NCI-H748 treated with DMSO at 0.1 percent for 48 hours (cell line): ENCODE measurements at places on chromosomes 2 and 18.
A peak's percentile ranks its signal among the peaks of the same experiment; 100 is the strongest.

GRCh38 chr2:175431101-175431946 is 249.8 kb upstream of the ATP5MC3 start:
- DNase-seq: peak; percentile 72

- DNase-seq: no peak
Measured at GRCh38 chr2:159188449-159188848, 98.1 kb downstream of the WDSUB1 start.

DNA sequence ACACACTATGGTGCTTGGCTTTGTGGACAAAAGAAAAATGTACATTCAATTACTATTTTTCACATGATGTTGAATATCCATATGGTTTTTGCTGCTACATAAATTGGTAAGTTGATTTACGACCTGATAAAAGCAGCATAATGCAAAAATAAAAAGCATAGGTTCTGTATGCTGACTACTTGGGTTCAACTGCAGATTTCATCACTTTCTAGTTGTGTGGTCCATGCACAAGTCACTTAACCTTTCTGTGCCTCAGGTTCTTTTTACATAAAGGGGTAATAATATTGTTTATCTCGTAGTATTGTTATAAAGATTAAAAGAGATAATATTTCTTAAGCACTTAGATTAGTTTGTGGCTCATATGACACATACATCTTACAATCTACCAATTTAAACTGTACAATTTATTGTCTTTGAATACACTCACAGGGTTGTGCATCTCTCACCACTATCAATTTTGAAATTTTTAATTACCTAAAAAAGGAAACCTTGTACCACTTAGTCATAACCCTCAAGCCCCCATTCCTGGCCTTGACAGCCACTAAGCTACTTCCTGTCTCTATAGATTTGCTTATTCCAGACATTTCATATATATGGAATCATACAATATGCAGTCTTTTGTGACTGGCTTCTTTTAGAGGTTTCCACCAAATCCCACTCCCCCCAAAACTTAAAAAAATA is 1443.9 kb downstream of the SUCLG1 start:
- no peak for DNase-seq

DNA sequence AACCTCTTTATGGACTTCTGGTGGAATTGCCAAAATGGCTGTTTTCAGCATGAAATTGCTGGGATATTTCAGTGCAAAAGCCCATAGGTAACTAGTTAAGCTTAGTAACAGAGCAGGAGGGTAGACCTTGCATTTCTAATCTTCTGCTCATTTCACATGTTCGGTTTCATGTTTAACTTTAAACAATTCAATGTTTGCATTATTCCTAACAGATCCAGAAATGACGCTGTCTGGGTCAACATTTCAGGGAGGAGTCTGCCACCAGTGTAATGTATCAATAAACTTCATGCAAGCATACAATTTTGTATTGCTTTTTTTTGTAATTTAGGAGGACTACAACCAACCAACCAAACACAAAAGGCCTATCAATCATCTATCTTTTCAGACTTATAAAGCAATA is 22.4 kb downstream of the CABYR start:
- DNase-seq: no peak

DNA sequence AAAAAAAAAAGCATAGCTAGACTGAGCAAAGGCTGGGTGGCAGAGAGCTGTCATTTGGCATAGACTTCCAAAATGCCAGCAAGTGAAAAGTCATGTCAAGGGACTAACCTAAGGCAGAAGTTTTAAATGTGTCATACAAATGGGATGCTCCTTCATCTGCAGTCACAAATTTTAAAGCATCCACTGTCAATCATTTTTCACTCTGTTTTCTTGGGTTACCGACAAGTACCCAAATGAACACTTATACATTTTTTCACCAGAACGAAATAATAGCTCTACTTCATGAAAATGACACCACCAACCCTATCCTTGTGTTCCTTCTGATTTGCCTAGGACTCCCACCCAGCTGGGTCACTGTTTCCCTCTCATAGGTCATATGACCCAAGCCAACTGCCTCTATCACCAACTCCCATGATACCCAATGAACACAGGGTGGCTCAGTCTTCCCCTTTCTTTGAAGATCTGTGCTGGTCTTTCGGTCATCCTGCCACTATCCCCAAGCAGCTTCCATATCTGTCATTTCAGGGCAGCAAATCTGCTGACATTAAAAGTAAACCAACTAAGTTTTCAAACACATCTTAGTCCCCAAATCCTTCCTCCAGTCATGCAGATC is 21.5 kb downstream of the KLF7 start:
- no peak for DNase-seq

- DNase-seq: no peak
Measured at GRCh38 chr18:11324510-11324909, 175.1 kb upstream of the PIEZO2 start.

DNA sequence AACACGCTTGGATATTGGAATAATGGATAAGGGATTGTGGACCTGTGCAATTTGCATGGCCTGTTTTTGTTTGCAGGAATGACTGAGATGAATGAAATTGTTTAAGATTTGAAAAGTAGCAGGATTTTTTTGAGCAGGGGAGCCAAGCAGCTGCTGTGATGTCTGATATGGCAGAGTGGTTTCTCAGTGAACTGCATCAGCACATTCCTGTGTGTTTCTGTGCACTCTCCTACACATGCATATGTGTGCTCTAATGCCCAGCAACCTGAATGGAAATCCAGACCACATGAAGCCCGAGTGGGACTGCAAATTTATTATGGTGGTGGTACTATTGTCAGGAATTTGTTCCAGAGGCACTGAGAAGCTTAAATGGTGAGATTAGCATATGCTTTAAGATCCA is 161.7 kb downstream of the PARD3B start:
- DNase-seq: no peak

GRCh38 chr2:123771928-123772632 is 253.0 kb upstream of the CNTNAP5 start:
- DNase-seq: no peak

GRCh38 chr18:3624935-3625741 is 175.2 kb downstream of the TGIF1 start:
- DNase-seq: no peak

DNA sequence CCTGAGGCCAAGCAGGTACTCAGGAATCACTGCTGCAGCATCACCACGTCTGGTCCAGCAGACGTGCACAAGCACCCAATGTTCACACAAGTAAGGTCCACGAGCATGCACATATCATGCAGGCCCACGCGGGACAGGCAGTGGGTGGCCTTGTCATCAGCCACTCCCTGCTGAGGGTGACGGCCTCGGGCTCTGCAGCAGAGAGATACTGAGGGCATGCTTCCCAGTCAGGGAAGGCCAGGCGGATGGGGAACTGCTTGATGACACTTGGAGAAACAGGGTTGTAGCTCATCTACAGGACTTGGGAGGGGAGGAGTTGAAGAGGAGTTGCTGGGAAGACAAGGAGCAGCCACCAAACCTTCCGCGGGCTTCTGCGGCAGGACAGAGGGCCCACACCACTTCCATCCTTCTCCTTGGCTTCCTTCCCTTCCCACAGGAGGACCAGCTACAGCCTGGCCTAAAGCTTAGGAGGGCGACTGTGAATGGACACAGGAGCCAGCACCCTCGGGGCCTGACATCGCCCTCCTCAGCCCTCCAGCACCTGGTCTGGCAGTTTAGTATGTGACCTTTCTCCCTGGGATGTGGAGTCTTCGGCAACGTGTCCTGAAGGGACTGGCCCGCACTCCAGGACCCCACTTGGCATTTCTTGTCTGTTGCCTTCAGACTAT is 15.2 kb downstream of the MFSD2B start:
- no peak for DNase-seq

GRCh38 chr2:128809259-128809636 is 490.6 kb upstream of the HS6ST1 start:
- no peak for DNase-seq

GRCh38 chr2:70425682-70426301 is 123.9 kb upstream of the FAM136A start:
- no peak for DNase-seq

GRCh38 chr2:171712051-171712450 is 24.8 kb downstream of the DYNC1I2 start:
- DNase-seq: no peak
